ENCODE measurements at places on chromosomes 2 and 18.

GRCh38 chr2:240162939-240163714, 22.7 kb upstream of the OTOS start:
- no peak for DNase-seq

GRCh38 chr18:986051-986450, 81.4 kb downstream of the ADCYAP1 start:
- DNase-seq, result peak; percentile 39

DNA sequence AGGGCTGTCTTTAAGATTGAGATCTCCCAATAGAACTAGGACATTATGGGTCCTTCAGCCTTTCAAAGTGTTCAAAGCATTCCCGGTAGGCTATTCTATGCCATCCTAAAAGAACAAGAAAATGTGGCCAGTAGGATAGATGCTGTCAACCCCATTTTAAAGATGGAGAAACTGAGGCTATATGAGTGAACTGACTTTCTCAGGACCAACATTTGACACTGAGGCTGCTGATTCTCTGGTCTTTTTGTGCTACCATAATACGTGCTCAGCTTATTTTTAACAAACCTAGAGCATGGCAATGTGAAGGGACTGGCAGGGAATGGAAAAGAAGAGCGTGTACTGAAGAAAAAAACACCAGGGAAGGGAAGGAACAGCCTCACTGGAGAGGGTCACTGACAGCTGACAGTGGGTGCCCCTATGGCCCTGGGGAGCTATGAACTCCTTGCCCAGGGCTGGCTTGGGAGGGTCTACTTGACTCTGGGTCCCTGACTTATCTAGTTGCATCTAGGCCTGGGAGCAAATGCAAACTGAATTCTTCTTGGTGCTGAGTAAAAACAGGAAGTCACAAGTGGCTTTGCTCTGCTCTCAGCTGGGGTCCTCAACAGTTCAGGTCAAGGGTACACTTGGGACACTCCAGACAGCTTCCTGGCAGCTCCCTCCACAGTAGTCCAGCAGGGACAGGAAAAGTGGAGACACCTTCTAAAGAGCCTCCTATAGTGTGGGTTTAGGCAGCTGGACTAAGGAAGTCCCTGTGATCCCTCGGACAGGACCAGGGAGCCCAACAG, 2.3 kb downstream of the CYRIA start:
- DNase-seq, result no peak

DNA sequence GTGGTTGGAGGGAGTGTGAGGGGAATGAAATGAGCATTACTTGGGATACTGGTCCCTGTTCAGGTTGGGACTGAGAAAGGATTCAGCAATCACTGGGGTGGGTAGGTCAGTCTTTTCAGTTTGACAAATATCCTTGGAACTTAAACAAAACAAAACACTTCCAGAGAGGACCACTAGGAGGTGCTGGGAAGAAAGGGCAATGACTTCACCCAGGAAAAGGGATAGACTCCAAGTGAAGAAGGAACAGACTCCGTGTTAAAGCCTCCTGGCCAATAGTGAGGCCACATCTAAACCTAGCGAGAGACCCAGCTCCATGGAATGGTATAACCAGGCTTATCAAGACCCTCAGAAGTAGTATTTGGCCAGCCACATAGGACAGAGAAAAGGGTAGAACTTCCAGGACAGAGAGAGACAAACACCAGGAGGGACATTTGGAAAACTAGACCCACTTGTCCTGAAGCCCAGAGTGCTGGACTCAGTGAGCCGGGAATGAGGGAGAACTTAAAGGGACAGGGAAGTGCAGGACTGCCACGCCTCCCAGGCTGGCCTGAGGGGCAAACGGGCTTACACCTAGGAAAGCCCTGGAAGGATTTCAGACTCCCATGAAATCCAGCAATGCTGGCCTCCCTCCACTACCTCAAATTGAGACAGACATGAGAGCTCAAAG, 19.6 kb upstream of the KCNG3 start:
- DNase-seq, result no peak

DNA sequence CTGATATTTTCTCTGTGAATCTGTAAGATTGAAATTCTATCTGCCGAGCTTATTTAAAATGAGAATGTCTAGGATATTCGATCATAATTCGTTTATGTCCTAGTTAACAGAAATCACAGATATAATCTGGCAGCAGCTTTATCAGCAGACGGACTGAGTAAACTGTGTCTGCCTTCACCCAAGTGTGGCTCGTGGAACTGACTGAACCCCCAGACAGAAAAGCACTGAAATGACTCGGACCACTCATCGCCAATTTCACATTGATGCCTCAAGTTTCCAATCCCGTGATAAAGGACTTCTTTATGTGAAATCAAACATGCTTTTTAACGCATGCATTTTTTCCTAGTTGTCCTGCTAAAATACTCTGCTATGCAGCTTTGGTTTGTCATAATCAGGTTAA, 15.9 kb downstream of the TNFRSF11A start:
- DNase-seq, result no peak

DNA sequence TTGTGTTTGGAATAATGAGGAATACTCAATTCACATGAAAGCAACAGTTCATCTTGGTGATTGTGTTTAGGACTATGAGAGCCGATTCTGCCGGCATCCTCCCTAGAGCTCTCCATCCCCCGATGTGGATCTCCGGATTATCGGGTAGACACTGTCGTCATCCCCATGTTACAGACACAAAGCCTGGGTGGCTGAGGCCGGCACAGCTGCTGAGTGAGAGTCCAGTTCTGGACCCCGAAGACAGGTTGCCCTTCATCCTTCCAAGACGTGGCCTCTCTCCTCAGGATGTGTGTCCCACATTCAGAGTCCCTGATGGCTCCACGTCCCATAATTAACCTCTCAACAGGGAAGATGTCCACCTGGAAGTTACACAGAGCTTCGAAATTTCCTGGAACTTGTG, 129.3 kb downstream of the HDAC4 start:
- no peak for DNase-seq

DNA sequence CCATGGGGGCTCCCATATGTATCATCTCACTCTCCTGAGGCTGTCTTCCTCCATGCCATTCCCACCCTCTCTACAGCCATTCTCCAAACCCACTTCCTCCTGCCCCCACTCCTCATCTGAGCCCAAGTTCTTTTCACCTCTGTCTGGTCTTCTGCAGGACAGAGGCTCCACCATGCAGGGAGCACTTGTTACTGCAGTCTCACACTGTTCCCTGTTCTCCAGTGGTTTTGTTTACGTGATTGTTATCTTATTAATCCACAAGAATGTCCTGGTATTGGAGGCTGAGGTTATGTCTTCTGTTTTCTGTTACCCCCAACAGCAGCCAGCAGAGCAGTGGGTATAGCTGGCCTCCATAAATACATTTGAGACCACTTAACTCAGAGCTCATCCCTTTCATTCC, 51.4 kb downstream of the PAX8 start:
- no peak for DNase-seq

GRCh38 chr2:111659361-111660333, 224.3 kb downstream of the ANAPC1 start:
- peak; percentile 21 for DNase-seq

DNA sequence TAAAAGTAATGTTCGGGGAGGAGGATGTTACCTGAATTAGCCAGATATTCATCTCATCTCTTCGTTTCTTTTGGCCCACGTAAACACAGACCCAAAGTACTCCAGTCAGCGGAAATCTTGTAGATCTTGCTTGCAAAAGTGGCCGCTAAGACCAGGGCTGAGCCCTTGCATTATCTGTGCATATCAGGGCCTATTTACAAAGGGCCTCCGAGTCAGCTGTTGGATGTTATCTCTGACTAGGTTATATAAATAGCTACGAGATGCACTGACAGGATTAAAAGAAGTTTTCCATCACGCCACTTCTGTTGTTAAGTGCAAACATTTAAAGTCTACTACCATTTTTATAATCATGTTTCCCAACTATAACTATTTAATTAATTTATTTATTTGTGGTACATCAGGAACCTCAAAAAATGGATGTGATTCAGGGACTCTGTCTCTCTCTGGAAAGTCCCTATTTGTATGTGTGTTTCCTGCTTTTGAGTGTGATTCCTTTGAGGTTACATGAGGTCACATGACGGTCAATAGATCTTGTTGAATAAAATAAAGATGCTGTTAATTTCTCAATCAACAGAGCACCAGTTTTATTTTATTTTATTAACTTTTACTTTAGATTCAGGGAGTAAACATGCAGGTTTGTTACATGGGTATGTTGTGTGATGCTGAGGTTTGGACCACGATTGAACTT, 46.8 kb upstream of the MBOAT2 start:
- DNase-seq, result no peak

GRCh38 chr2:3805201-3805939, 102.0 kb downstream of the DCDC2C start:
- DNase-seq, result no peak

- no peak for DNase-seq
These were observed 26.9 kb upstream of the ASAP2 start for GRCh38 chr2:9179572-9180201.

DNA sequence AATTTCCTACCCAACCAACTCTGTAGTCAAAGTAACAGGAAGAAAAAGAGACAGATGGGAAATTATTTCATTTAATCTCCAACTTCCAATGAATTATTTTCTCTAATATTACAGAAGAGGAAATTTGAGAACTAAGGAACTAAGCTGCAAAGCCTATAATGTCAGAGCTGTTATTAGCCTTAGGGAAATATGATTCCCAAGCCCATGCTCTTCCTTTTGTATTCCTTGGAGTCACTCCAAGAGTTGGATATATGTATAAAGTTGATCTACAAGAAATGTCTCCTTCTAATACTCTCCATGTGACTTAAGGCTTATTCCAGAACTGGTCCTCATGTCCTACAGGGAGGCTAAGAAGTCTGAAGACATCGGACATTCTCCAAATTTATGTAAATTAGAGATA, 31.6 kb upstream of the VWC2L start:
- DNase-seq, result no peak

DNA sequence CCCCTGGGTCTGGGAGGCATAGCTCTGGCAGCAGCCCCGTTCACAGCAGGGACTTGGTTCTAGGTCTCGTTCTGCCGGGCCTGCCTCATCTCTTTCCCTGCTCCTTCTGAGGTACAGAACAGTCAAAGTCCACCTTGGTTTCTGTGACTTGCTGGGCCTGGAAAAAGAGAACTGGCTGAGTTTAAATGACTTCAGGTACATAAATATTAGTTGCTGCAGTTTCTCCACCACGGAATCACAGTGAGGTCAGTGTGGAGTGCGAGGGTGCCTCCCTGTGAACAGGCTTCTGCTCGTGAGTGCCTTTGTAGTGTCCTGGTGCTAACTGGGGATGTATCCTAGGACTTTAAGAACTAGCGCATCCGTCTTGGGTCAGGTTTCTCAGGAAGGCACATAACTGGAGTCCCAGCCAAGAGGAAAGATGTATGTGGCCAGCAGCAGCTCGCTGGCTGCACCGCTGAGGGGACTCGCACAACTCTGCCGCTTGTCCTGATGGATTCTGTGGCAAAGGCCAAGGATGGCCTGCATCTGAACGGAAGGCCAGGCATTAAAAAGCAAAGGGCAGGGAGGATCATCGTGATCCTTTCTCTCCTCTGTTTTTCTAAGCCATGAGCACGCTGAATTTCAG, 188.6 kb downstream of the SH3RF3 start:
- no peak for DNase-seq

DNA sequence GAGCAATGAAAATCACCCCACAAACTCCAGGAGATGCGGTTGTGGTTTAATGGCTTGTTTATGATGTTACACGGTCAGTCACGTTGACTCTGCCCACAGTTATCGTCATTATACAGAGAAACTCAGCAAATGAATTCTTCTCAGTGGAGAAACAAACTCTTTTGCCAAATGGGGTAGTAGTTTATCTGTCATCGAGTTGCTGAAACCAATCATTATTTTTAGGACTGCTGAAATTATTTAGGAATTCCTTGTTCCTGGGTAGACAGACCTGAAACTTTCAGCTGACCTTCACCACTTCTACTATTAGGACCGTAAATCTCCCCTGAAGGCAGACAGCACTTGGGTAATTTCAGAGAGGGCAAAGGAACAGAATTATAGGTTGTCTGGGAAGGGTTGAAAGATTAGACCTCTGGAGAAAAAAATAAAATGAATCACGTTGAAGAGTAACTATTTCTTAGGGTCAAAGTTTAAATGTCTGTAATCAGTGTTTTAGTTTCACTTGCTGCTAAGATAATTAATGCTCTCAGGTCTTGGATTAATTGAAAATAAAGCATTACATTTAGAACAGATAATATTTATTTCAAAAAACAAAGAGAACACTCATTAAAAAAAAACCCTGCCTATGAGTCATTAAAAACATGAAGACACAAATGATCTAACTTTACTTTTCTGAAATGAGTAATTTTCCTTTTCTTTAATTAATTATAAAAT, 52.1 kb upstream of the LYPD6 start:
- no peak for DNase-seq

- DNase-seq, result no peak
These were observed 271.0 kb downstream of the NEDD4L start for GRCh38 chr18:58315041-58315440.

DNA sequence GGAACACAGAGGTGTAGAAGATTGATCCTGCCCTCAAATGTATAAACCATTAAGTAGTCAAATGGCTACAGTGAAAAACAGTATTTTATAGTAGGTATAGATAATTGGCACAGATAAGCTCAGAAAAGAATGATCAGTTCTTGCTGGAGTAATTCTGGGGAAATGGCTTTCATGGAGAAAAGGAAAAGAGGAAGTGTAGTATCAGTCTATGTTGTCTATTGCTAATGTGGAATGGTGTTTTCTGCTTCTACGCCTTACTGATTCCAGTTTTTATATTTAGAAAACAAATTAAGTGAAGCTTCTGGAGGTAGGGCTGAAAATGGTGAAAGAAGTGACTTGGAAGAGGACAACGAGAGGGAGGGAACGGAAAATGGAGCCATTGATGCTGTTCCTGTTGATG, 22.2 kb downstream of the ZC3H15 start:
- no peak for DNase-seq

GRCh38 chr2:69013840-69014821, 1.2 kb downstream of the ANTXR1 start:
- DNase-seq, result no peak

DNA sequence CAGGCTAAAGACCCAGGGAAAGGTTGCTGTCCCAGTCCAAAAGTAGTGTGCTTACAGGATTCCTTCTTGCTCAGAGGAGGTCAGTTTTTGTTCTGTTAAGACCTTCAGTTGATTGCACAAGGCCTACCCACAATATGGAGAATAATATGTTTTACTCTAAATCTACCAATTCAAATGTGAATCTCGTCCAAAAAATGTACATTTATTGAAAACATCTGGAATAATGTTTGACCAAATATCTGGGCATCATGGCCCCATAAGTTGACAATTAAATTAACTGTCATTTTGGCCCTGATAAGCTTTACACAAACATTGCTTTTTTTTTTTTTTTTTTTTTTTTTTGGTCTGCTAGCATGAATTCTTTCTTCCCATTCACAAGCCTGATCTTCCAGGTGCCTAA, 109.8 kb downstream of the CCDC178 start:
- no peak for DNase-seq

DNA sequence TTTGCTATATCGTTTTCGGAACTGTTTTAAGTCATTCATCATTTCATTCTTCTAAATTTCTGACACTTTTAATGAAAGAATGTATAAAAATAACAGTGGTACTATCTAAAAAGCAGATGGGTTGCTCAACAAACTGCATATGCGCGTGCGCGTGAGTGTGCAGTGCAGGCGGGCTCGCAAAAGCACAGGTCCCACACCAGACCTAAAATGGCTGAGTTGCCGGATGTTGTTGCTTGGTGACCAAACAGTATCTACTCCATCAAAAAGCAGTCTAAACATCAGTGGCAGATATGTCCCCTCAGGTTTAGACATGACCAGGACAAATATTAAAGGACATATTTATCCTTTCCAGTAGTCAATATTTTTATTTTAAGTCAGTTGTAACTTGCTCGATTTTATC, 5.1 kb downstream of the NOL4 start:
- DNase-seq, result peak; percentile 80

- DNase-seq, result no peak
These were observed 56.0 kb downstream of the STEAP3 start for GRCh38 chr2:119279666-119280065.

- DNase-seq, result no peak
These were observed 48.7 kb downstream of the ATIC start for GRCh38 chr2:215360596-215360995.

Data from NCI-H774 (cell line).